Activated T-helper 1 cell treated with anti-CD3 and anti-CD28 coated beads, Interleukin-2, amount 50 U/mL, for 16 hours (primary cell): ENCODE measurements at places on chromosomes 11 and 22.
A peak's percentile ranks its signal among the peaks of the same experiment; 100 is the strongest.

- no peak for DNase-seq
Measured at GRCh38 chr22:17035246-17035645, 27.2 kb upstream of the GAB4 start.

DNA sequence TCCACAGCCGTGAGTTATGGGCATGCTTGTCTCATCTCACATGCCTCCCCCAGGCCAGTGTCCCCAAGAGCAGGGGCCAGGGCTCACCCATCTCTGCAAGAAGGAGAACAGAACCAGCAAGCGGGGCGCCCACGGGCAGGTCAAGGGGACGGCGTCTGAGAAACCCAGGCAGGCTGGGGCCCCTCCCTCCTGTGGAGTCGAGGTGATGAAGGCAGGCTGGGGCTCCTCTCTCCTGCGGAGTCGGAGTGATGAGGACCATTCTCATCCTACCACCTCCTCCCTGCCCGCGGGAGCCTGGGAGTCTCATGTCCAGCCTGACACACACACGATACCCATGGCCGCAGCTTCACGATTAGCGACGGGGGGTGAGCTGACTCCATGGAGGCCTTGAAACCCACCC, 141.9 kb downstream of the CTTN start:
- no peak for DNase-seq

- peak; percentile 30 for DNase-seq
Measured at GRCh38 chr22:28909375-28909774, 26.0 kb downstream of the ZNRF3 start.

- DNase-seq, result no peak
Measured at GRCh38 chr11:2517016-2517385, 72.2 kb downstream of the KCNQ1 start.

- DNase-seq, result no peak
Measured at GRCh38 chr22:50060441-50061140, 2.5 kb upstream of the TTLL8 start.

DNA sequence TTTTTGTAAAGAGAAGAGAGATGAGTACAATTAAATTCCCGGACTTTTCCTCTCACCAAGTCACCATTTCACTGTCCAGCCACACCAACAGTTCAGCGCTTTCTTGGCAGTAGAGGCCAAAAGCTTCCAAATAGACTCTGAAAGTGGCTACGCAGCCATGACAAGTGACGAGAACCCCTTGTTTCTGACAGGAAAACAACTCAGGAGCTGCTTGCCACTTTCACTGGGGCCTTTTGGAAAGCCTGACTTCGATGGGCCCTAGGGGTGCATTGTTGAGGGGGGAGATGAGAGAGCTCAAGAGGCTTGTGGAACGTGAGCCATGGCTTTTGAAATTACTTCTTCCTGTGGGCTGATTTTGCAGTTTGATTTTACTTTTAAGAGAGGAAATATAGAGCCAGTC, 422.1 kb upstream of the FAT3 start:
- no peak for DNase-seq

GRCh38 chr11:62142921-62143320, 19.1 kb downstream of the INCENP start:
- no peak for DNase-seq

GRCh38 chr11:84552791-84553190, 1074.4 kb downstream of the DLG2 start:
- no peak for DNase-seq

DNA sequence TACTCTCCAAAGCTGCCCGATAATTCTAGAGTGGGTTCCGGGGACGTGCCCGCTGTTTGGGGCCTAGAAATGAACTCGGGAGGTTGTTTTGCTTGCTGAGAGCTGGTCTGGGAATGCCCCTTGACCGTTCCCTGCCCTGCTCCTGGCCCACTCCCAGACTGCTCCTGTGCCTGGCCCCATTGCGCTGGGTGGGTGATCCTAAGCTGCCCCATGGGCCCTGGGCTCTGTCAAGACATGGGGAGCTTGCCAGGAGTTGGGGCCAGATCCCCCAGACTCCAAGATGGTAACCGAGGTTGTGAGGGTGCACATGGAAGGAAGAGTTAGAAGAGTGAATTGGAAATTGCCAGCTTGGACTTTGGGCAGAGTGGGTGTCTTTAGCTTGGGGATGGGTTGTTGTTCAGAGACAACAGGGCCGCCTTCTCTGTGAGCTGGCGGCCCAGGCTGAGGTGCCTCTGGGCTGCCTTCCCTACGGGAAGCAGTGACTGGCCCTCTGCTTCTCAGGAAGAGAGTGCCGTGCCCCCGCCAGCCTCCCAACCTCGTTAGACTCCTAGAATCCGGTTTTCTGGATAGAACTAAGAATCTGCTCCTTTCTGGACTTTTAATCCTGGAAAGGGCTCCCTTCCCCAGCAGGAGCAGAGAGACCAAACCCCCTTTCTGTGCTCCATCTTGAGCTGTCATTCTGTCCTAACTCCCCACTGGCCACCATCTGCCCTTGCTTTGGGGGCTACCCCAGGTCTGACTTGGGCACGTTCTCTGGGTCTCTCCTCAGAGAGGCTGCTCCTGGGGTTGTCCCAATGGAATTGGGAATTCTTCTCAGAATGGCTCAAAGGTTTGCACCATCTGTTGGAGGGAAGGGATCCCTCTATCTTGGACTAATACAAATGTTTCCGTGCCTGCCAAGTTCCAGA, 1.8 kb downstream of the ST3GAL4 start:
- DNase-seq, result no peak

DNA sequence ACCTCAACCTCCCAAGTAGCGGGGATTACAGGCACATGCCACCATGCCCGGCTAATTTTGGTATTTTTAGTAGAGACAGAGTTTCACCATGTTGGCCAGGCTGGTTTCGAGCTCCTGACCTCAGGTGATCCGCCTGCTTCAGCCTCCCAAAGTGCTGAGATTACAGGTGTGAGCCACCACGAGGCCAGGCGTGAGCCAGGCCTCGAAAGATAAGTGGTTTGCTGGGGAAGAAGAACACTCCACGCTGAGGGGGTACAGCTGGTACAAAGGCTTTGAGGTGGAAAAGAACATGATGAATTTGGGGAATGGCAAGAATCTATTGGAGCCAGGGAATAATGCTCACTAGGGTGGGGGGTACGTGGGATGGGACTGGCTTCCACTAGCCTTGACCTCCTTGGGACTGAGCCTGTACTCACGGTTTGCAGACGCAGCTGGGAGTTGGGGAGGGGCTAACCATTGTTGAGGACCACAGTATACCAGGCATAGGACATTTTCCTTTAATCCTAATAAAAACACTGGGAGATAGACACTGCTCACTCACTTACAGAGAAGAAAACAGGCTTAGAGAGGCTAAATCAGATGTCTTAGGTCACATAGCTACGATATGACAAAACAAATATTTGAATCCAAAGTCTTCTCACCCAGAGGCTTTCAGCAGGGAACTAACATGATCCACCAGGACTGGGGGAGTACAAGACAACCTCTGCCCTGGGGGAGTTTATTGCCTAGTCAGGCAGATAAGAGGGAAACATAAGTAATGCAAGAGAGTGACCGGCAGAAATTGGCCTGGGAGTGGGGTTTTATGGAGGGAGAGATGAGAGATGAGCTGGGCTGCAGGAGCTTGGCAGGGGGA, 4.9 kb downstream of the SLCO2B1 start:
- no peak for DNase-seq

GRCh38 chr11:45772986-45773785, 31.8 kb upstream of the SLC35C1 start:
- no peak for DNase-seq

GRCh38 chr22:30626413-30626812, 9.2 kb upstream of the SLC35E4 start:
- no peak for DNase-seq

DNA sequence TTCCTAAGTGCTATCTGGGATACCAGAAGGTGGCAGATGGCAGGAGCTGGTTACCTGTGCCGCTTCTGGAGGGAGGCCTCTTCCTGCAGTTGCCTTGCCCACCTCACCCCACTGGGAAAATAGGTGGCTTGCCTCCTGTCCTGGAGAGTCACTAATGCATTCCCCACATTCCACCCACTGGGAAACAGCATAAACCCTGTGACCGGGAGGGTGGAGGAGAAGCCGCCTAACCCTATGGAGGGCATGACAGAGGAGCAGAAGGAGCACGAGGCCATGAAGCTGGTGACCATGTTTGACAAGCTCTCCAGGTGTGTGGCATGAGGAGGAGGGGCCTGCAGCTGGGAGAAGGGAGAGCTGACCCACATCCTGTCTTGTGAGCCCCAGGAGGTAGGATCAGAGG, 5.6 kb downstream of the RIC8A start:
- DNase-seq, result no peak

DNA sequence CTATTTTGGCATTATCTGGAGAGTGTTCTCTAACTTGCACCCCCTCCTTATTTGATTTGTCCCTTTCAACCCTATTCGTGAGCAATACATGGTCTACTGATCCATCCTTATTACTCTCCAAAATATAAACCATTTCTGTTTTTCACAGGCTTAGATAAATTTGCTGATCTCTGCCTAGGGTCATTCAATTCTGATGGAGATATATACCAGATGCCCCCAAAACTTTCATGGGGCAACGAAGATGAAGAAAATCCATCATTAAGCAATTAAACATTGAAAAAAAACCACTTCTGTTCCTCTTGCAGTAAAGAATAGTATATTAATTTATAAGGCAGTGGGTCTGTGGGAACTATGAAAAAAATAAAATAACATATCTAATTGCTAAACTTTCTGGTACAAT, 313.4 kb downstream of the CASP12 start:
- DNase-seq, result no peak

GRCh38 chr11:132941761-132942160, 590.5 kb downstream of the OPCML start:
- no peak for DNase-seq

- no peak for DNase-seq
Measured at GRCh38 chr22:45880716-45881523, 96.0 kb downstream of the WNT7B start.

- DNase-seq, result no peak
Measured at GRCh38 chr11:60100516-60100915, 12.1 kb downstream of the MS4A2 start.

GRCh38 chr11:59674291-59674690, 5.5 kb upstream of the PATL1 start:
- DNase-seq, result no peak

- no peak for DNase-seq
Measured at GRCh38 chr11:95267601-95268213, 36.7 kb upstream of the SESN3 start.

- DNase-seq, result no peak
Measured at GRCh38 chr11:118434123-118434552, 2.2 kb upstream of the KMT2A start.

DNA sequence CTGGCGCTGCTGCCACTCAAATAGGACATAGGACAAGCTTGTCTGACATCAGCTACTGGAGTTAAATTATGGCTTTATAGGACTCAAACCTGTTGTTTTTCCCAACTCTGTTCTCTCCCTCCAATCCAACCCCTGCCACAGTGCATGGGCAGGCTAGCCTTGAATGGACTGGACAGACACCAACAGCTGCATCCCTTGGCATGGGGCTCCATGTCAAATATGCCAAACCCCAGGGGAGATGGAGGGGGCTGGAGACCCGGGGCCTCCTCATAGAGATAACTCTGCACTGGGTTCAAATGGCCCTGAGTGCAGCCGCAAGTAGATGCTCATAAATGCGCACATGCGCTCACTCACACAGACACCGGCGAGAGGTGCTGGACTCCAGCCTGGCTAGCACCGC, 28.9 kb downstream of the CD5 start:
- no peak for DNase-seq

DNA sequence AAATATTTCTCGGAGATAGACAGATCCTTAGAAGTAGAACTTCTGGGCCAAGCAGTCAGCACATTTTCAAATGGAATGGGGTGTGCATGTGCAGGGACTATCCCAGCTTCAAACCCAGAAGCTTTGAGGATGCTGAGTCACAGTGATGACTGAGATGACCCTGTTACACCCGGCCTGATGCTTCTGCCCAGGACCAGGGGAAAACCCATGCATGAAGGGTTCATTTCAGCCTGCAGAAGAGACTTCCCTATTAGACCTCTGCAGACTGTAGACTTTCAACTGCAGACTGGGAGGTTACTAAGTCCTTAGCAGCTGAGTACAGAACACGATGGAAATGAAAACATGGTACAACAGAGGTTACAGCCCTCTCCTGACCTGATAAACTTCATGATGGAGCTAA, 3.6 kb upstream of the OR2AT4 start:
- no peak for DNase-seq

GRCh38 chr22:36873614-36874308, 13.0 kb downstream of the NCF4 start:
- DNase-seq, result no peak

DNA sequence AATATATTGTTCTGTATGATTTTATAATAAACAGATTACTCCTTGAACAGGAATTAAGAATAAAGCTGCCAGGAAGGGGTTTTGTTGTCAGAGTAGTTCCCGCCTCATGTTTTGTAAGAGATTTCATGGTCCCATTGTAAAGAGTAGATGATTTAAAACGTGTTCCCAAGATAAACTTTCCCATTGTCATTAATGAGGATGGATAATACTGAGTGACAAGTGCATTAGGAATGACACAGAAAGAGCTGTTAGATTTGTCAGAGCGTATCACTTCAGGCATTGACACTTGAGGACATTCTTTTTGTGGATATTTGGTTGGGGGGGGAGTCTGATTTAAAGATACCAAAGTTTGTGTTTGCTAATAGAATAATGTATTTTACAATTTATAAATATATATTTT, 147.0 kb downstream of the PAX6 start:
- DNase-seq, result no peak

DNA sequence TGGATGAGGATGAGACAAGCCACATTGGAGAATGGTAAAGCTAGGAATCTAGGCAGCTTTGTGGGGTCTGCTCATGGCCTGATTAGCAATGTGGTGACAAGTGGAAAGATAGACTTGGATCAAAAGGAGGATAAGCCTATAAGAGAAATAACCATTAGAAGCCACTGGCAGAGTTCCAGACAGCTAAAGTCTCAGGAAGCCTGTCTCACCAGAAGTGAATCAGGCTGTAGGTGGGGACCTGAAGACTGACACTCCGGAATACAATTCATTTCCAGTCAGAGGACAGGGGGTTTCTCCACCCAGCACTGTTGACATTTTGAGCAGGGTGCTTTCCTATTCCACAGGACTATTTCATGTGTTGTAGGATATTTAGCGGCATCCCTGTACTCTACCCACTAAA, 129.7 kb downstream of the ARHGAP42 start:
- no peak for DNase-seq

DNA sequence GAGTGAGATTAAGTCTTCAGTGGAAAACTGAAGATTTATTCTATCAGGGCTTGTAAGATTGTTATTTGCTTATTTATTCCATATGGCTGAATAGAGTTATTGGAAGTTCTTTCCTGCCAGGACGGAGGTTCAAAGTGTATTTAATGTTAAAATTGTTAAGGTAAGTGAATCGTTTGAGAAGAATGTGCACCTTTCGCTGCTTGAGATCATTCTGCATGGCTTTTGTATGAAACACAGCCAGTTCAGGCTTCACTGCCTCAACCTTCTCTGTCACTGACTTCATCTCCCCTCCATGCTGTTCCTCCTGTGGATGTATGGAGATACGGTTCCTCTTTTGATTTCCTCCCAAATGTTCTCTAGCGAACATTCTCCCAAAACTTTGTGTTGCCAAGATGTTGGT, 19.2 kb upstream of the OR51L1 start:
- DNase-seq, result no peak
